ENCODE measurements at places on chromosomes 3 and 15.

DNA sequence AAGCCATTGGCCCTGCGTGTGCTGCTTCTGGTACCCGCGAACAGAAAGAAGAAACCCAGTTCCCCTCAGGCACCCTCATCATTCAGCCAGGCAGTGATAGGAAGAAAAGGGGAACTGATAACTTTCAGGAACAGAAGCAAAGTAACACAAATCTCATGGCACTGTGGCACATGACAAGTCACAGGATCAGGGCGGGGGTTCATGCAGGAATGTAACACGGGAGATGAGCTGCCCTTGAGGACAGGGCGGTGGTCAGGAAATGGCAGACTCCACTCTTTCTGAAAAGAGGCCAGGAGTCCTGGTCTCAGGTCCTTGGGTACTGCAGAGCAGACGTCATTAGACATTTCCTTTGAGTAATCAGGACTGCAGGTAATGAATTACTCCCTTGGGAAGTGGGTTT, 95.5 kb downstream of the CCNL1 start:
- DNase-seq, result no peak

DNA sequence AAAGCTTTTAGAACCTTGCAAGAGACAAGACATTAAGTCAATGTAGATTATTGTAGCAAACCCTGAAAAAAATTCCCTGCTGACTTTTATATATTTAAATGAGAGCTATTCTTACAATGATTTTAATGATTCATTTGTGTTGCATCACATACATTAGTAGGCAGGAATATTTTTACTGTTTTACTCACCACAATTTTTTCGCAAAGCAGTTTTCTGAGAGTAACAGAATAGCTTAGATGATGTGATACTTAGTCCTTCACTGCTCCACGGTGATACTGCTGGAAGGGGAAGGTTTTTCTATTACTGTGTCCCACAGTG, 43.9 kb upstream of the CLRN1 start:
- no peak for DNase-seq

GRCh38 chr3:107660306-107660976, 137.7 kb downstream of the BBX start:
- DNase-seq, result no peak

GRCh38 chr3:196145468-196146262, 63.8 kb upstream of the TFRC start:
- no peak for DNase-seq

DNA sequence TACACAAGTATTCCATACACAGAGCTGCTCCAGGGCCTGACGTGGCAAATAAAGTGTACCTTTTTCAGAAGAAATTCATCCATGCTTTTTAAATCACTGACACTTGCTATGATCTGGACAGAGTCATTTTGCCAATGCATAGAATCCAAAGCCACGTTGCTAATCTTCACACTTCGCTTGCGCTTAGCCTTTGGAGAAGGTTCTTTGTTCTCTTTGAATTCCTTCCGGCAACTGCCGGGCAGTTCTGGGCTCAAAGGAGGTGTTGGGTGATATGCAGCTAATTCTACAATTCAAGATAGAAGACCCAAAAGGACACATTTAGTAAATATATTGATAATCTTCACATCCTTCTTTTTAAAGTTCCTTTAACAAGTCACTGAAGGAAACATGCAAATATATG, 69.9 kb downstream of the NR2E3 start:
- DNase-seq, result no peak

GRCh38 chr15:60137711-60138396, 133.7 kb downstream of the FOXB1 start:
- no peak for DNase-seq

DNA sequence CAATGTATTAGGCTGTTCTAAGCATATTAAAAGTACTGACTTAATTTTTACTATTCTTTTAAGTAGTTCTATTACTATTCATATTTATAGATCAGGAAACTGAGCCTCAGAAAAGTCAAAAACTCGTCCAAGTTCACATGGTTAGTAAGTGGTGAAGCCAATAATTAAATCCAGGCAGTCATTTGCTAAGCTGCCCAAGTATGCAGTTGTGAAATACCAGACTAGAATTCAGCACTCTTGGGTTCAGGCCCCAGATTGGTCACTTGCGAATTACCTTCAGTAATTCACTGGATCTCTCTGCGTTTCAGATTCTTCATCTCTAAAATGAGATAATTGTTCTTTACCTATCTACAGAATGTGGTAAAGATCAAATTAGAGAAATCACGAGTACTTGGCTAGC, 161.9 kb upstream of the CADPS start:
- DNase-seq, result no peak

- DNase-seq, result no peak
These were observed 274.6 kb upstream of the ROPN1 start for GRCh38 chr3:124266487-124266886.

- DNase-seq, result no peak
These were observed 23.5 kb downstream of the ZXDC start for GRCh38 chr3:126452213-126452612.

DNA sequence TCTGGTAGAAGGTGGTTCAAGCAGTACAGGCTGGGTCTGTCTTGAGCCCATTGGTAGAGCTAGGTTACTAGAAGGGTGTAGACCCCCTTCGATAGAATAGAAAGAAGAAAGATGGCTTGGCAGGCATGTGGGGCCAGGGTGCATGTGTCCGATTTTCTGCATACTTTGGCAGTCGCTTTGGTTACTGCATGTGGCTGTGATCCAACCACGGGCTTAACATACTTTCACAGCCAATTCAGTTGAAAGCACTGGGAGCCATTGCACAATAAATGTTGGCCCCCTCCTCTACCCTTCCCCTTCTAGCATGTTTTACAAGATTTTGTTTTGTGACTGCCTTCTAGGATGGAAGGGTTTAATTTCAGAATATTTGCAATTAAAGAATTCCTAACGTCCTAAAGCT, 7.2 kb downstream of the ARID3B start:
- DNase-seq, result no peak

DNA sequence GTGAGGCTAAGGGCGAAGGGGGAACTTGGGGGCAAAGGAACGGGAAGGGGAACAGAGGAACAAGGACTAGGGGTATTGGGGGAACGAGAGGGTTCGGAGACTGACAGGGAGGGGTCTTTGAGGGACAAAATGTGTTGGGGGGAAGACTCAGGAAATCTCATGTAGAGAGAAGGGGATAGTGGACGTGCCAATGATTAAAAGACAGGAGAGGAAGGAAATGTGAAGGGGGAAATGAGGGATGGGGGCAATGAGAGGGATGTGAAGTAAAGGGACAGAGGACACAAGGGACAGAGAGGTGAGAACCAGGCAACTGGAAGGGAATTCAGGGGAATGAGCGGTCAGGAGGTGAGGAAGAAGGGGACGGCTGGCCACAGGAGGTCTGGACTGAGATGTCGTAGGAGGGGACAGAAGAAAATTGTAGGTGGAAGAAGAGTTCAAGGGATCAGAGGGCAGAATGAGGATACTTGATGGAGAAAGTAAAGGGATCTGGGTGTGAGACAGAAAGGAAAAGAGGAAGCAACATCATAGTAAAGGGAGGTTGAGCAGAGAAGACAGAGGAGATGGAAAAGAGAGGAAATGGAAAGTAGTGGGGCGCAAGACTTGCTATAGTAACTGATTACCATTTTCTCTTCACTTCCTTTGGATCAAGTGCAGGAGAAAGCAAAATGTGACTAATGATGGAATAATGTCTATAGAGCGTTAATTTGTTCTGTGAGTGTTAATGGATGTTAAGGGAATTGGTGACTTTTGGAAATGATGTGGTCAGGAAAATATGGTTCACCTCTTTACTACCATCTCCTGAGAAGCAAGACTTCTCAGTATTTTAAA, 749 bp downstream of the RAB8B start:
- no peak for DNase-seq

DNA sequence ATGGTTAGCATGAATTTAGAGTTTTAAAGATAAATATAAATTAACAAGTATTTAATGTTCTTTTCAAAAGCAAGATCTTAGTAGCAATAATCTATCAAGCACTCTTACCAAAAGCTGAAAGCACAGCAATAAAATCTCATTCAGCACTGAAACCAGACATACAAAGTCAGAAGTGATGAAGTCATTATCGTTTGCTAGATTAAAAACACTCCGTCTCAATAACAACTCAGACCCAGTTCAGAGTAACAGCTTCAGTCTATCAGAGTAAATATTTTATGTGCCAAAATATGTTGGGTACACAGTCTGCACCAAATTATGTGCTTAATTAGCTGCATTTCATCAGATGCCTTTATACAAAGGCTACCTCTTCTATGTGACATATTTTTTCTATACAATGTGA, 41.6 kb downstream of the CPA3 start:
- DNase-seq, result no peak

- no peak for DNase-seq
These were observed 43.2 kb downstream of the SRGAP3 start for GRCh38 chr3:9206287-9206686.

DNA sequence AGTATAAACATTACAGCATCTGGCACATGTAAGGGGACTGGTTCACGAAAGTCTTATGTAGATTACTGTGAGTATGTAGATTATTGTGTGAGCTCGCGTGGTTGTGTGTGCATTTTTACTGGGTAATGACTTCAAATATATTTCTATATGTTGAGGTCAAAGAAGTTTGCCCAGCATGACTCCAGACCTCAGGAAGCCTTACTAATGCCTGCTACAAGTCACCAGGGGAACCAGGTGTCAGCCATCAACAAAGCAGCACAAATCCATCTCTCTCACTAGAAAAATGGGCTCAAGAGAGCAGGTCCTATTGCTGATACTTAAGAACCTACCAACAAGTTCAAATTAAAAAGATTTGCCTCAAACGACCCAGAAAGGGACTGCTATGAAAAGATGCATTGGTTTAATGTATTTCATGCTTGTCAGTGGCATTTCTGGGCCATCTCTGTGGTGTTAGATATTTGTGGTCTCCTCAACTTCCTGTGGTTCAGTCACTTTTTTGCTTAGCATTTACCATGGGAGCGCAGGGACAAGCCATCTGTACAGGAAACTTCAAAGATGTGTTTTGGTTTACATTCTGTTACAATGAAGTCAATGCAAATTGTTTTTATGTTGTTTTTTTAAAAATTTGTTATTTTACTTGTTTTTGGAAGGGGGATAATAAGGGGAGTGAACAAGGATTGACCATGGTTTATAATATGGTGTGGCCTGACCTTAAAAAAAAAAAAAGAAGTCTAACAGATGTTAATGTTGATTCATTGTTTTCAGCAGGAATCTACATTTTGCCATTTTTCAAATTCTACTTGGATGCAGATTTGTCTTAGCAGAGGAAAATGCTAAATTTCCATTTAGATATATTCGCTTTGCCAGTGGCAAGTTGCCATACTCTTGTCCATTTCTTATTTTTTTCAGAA, 172.1 kb upstream of the ADAMTS9 start:
- DNase-seq, result no peak

GRCh38 chr15:46344915-46345314, 710.1 kb downstream of the SQOR start:
- DNase-seq, result no peak

- peak; percentile 11 for DNase-seq
These were observed 34.4 kb downstream of the TARS3 start for GRCh38 chr15:101689901-101690300.

- DNase-seq, result no peak
These were observed 774.5 kb downstream of the AGBL1 start for GRCh38 chr15:86854176-86854575.

DNA sequence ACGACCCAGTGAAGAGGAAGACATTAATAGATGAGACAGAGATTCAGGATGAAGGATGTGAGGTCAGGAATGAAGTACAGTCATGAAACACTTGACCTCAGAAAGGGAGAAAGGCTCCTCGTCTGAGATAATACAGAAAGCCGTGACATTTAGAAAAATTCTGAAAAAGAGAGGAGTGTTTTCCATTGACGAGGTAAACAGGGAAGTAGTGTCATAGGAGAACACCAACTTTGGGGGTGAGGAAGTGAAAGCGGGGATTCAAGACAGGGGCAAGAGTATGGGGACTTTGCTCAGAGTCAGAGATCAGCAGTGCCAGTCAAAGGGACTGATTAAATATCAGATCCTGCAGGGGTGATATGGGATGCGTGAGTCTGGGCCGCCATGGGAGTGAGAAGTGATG, 160.9 kb downstream of the PLCL2 start:
- DNase-seq, result no peak

GRCh38 chr15:61169904-61170695, 59.0 kb downstream of the RORA start:
- no peak for DNase-seq

DNA sequence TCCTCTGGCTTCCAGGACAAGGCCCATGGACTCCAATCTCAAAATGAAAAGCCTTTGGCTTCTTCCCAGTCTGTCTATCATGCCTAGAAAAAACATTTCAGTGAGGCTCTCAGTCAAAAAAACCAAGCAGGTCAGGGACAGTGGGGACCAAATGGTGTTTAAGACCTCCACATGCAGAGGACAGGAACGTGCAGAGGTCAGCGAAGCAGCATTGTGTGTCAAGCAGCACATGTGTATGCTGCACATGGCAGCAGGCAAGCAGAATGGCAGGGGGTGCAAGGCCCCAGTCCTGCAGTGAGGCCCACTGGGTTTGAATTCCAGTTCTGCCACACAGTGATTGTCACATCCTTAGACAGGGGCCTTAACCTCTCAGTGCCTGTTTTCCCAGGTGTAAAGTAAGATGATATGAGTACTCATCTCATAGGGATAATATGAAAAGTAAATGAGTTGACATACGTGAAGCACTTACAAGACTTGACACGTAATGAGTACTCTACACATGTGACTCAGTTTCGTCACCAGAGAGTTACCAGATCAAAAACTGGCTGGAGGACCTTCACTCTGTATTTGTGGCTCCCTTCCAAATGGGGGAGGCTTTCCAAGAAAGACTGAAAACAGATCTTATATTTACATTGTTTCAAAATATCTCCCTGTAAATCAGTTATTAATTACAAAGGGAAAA, 11.2 kb downstream of the STIMATE start:
- DNase-seq, result no peak

GRCh38 chr3:42680271-42680670, 5.1 kb upstream of the KLHL40 start:
- no peak for DNase-seq

DNA sequence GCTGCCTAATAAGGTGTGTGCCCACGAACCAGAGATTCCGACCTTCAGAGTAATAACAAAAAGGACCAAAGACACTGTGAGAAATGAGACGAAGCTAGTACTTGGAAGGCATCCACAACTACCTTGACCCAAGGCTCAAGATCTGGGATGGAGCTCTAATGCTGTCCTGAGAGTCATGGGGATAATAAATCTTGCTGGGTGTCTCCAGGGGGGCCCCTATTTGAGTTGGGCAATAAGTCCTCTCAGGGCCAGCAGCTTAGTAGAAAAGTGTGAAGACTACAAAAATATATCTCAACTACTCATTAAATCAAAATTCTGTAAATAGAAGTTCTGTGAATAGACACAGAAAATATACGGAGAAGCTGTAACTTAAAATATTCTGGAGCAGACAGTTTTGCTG, 2.9 kb upstream of the NDN start:
- no peak for DNase-seq

All from stimulated activated CD4-positive, alpha-beta T cell treated with anti-CD3 and anti-CD28 coated beads, Interleukin-4, amount 100 ng/mL, for 24 hours (primary cell).